NCI-H1092 treated with DMSO at 0.1 percent for 48 hours (cell line): ENCODE measurements at places on chromosomes 1 and 21.

GRCh38 chr1:183609759-183610452 is 19.6 kb upstream of the NCF2 start:
- no peak for DNase-seq

- no peak for DNase-seq
Observed at GRCh38 chr1:4769516-4770280, 115.3 kb downstream of the AJAP1 start.

GRCh38 chr1:199460933-199461332 is 566.6 kb upstream of the NR5A2 start:
- no peak for DNase-seq

GRCh38 chr21:33230545-33231324 is 997 bp downstream of the IFNAR2 start:
- peak; percentile 38 for DNase-seq

DNA sequence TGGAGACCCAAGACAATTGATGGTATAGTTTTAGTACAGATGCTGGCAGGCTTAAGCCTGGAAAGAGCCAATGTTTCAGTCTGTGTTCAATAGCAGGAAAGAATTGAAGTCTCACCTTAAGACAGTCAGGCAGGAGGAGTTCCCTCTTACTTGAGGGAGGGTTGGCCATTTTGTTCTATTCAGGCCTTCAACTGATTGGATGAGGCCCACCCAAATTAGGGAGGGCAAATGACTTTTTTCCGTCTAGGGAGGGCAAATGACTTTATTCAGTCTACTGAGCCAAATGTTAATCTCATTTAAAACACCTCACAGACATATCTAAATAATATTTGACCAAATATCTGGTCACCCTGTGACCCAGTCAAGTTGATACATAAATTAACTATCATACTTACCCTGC is 31.4 kb upstream of the ELAVL4 start:
- no peak for DNase-seq

- DNase-seq = no peak
Observed at GRCh38 chr1:202578001-202578504, 132.2 kb downstream of the SYT2 start.

DNA sequence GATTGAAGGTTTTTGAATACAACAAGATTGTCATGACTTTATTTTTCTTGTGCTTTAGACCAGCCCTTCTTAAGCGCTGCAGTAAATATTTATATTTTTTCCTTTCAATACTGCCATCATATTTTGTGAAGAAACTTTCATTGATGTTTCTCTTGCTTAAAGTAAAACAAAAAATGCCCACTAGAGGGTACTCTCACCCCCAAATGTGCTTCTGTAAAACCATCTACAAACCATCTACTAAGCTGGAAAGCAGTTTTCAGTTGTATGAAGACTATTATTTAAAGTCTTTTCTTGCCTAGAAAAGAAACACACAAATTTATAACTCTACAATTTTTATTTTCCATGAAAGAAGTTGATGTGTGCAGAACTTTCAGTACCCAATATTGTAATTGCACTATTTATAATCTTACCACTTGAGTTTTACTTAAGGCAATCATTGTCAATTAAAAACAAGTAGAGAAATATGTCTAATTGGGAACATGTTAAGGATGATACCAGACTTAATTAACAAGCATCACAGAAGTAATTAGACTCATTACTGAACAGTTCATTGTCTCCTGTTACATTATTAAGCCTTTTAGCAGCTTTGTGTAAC is 10.7 kb downstream of the LEPR start:
- DNase-seq = peak; percentile 2

- peak; percentile 43 for DNase-seq
Observed at GRCh38 chr1:232029315-232029714, 402.7 kb downstream of the DISC1 start.

- no peak for DNase-seq
Observed at GRCh38 chr1:116167625-116168276, 56.6 kb downstream of the MAB21L3 start.

- no peak for DNase-seq
Observed at GRCh38 chr1:21882721-21883415, 54.2 kb downstream of the HSPG2 start.

GRCh38 chr1:29050166-29050565 is 73.5 kb downstream of the TMEM200B start:
- no peak for DNase-seq

DNA sequence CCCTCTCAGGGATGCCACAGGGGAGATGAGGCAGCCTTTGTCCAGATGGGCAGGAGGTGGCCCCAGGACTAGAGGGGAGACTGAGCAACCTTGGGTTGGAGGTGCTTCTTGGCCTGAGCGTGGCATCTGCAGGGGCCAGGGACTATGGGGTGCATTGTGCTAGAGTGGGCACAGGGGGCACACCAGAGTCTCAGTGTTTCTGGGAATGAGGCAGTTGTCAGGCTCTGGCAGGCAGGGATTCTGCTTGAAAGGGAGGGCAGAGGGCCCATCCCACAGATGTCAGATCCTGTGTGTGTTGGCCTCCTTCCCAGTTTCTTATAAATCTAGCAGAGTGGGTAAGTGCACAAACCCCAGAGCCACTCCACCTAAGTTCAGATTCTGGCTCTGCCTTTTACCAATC is 13.7 kb downstream of the LGR6 start:
- peak; percentile 21 for DNase-seq

- DNase-seq = no peak
Observed at GRCh38 chr21:46317710-46318463, 5.8 kb downstream of the C21orf58 start.

DNA sequence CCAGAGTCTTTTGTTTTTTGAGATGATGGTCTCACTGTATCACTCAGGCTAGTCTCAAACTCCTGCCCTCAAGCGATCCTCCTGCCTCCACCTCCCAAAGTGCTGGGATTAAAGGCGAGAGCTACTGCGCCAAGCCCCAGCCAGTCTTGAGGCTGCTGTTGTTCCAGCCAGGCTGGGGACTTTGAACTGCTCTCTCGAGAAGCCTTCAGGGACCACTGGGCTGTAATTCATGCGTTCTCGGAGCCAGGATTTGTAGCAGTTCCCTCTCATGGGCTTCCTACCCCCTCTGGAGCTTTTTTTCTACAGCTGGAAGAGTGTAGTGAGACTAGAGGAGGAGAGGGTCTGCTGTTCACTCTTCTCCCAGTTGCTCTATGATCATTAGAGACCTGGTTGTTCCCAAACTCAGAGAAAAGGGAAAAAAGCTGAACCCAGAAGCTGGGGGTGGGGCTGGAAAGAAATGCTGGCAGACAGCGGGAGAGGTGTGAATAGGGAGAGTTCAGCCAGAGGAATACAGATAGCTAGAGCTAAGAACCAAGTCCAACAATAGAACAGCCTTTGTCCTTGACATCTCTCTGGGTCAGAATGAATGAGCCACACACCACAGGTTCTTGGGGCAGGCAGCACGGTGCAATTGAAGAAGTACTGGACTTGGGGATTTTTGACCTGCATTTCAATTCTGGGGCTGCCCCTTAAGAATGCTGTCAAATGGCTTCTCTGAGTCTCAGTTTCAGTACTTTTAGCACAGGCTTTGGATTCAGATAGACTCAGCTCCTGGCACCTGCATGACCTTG is 13.2 kb upstream of the SLC41A1 start:
- no peak for DNase-seq

DNA sequence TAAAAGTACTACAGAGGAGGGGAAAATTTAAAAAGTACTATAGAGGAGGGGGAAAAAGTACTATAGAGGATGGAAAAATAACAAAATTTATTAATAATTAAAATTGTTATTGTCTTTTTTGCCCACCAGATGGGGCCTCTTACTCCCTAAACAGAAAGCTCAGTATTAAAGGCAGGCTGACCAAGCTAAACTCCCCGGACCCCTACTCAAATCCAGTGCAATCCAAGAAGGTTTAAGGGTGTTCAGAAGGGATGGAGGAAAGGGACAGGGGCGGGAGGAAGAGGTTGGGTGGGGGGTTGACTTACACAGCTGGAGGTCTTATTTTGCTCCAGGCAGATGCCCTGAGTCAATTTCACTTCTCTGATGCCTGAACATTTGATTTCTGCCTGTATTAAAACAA is 13.7 kb downstream of the CD34 start:
- no peak for DNase-seq

DNA sequence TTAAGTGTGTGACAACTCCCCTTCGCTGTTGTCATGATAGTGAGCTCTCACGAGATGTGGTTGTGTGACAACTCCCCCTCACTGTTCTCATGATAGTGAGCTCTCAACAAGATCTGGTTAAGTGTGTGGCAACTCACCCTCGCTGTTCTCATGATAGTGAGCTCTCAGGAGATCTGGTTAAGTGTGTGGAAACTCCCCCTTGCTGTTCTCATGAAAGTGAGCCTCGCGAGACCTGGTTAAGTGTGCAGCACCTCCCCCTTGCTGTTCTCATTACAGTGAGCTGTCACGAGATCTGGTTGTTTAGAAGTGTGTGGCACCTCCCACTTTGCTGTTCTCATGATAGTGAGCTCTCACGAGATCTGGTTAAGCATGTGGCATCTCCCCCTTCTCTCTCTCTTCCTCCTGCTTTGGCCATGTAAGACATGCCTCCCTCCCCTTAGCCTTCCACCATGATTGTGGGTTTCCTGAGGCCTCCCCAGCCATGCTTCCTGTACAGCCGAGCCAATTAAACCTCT is 25.1 kb upstream of the LSS start:
- no peak for DNase-seq

DNA sequence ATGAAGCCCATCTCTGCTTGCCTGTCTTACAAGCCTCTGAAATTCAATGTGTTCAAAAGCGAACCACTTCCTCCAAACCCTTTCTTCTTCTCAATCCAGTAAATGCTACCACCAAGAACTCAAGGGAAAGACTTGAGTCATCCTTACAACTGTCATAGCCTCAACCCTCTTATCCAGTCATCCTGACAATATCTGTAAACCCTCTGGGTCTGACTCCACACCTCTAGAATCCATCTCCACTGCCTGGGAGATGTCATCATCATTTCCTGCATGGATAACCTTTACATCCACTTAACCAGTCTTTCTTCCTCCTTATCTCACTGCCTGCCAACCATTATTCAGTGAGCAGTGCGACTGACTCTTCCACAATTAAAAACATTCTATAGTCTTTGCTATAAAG is 441.1 kb downstream of the SETD4 start:
- no peak for DNase-seq

- DNase-seq = no peak
Observed at GRCh38 chr21:38384238-38384560, 114.1 kb downstream of the ERG start.

DNA sequence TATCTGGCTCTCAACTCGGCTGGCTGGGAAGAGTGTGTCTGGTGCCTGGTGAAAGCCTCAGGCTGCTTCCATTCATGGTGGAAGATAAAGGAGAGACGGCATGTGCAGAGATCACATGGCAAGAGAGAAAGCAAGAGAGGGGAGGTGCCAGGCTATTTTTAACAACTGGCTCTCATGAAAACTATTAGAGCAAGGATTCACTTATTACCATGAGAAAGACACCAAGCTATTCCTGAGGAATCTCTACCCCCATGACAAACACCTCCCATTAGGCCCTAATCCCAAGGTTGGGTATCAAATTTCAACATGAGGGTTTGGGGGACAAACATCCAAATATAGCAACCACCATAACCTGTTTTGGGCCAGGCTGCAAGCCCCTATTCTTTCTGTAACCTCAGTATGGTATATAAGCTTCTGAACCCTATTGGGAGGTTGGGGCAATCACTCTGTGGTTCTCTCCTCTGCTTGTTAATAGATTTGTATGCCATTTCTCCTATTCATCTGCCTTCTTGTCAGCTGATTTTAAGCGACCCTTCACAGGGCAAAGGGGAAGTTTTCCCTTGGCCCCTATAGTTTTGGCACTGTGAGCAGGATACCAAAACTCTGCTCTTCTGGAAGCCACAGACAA is 179.0 kb upstream of the TNR start:
- no peak for DNase-seq

- no peak for DNase-seq
Observed at GRCh38 chr21:25441835-25442234, 165.4 kb downstream of the MRPL39 start.

DNA sequence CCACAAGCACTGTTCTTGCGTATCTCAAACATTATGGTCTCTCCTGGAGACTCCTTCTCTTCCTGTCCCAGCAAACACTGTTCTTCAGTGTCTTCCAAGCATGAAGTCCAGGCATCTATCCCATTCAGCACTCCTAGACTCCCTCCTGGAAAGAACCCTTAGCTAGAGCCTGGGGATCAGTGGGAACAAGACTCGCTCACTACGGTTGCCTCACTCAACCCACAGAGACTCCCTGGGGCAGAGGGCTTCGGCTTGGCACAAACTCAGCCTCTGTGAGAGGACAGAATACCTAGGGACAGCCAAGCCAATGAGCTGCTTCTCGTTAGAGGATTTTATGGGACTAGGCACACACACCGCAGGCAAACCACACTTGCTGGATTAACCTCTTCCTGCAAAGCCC is 86.5 kb upstream of the IPO9 start:
- no peak for DNase-seq

GRCh38 chr1:52460694-52461093 is 56.3 kb downstream of the PRPF38A start:
- DNase-seq = no peak
